OCI-LY7 (cell line): ENCODE measurements at places on chromosomes 13 and 19. TPM values are rescaled to one million over a fixed set of nuclear protein-coding genes. Genes with fewer than 3 reads are reported as not detected.
A peak's percentile ranks its signal among the peaks of the same experiment; 100 is the strongest.

GRCh38 chr19:20858218-20858617 is 64.8 kb upstream of the ZNF85 start:
- no peak for DNase-seq

DNA sequence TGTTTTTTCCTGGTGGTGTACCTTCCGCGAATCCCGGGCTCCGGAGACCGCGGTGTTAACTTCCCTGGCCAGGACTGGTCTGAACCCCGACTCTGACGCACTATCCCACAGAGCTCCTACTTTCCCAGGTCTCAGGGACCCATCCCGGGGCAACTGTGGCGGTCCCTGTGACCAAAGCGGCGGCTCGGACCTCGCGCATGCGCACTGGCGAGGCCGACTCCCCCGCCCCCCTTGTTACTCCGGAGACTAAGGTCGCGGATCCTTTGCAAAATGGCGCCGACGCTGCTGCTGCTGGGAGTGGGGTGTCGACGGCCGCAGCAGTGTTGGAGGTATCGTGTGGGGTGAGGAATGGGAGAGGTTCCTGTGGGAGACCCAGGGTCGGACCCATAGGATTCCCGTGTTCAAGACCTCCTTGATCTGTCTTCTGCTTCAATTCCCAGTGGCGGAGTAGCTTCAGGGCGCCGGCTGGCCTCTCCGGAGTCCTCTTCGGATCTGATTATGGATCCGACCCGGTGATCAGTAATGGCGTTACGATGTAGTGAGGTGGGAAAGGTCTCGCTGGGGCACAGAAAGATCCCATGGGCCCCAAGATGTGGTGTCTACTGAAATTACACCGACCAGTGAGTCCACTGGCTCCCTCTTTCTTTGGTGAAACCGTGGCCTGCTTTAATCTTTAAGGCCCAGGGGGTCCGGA is 66.6 kb upstream of the ZNF527 start:
- no peak for DNase-seq

- peak; percentile 83 for DNase-seq
Measured at GRCh38 chr19:10288662-10289166, 1.0 kb upstream of the ICAM5 start.

DNA sequence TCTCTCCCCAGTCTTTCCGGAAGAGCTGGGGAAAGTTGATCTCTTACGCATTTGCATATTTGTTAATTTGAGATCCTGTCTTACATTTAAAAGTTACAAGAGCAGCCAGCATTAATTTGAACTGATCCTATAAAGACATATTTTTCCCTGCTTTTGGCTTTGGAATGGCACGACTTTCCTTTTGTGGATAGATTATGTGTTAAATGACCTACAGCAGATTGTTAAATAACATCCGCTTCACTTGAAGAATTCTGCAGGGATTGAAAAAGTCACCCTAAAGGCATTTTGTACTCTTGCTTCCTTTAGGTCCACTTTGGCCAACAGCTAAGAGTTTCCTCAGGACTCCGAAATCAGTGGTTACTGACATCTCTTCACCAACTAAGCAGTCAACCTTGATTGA is 334.0 kb downstream of the TBC1D4 start:
- DNase-seq, result no peak

VSIG10L gene
- 1.6 and 2.3 TPM in 2 replicates for total RNA-seq

- DNase-seq, result no peak
Measured at GRCh38 chr13:41491436-41491835, 34.1 kb downstream of the RGCC start.

ZNF442 gene
- 0.76 and 0.77 TPM in 2 replicates for total RNA-seq

- no peak for DNase-seq
Measured at GRCh38 chr19:1955171-1956121, 14.5 kb downstream of the CSNK1G2 start.

DNA sequence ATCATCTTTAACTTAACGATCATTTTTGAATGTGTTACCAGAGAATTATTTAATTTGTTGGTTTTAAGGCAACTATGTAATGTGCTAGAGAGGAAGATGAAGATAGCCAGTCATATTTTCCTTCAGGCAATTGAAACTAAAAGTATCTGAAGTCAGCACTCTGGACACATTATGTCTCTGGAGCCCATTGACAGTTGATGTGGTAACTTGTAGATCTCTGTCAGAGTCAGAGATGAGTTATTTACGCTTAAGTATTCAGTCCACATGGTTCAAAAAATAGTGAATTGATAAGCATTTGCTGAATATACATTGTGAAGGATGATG is 2.1 kb downstream of the ZMYM2 start:
- no peak for DNase-seq

MCEMP1 gene
- not detected in 2 replicates for total RNA-seq

ZNF253 gene
- 36.8 and 39.1 TPM in 2 replicates for total RNA-seq

DNA sequence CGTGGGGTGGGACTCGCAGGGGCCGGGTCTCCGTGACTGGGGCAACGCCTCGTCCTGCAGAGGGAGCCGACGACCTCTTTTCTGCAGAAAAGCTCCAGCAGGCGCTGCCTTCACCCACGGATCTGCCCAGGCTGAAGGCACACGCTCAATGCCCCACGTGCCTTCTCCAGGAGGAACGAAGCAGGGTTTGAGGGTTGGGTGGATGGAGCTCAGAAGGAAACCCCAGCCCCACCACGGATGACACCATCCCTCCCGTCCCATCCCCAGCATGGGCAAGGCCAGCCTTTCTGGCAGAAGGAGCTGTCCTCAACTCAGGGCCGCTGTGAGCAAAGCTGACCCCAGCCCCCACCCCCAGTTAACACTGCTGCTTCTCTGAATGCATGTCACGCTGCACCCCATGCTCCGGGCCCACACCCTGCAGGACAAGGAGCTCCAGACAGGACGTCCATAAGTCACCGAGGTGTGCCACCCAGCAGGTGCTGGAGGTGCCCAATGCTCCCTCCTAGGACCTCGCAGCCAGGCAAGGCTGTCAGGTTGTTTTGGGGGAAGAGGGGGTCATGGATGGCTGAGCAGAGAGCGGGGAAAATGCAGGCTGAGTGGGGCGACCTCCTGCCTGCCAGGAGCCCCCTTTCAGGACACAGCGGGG is 7.4 kb downstream of the C19orf25 start:
- DNase-seq, result peak; percentile 38

ERICH6B gene
- total RNA-seq, result not detected in 2 replicates

DNA sequence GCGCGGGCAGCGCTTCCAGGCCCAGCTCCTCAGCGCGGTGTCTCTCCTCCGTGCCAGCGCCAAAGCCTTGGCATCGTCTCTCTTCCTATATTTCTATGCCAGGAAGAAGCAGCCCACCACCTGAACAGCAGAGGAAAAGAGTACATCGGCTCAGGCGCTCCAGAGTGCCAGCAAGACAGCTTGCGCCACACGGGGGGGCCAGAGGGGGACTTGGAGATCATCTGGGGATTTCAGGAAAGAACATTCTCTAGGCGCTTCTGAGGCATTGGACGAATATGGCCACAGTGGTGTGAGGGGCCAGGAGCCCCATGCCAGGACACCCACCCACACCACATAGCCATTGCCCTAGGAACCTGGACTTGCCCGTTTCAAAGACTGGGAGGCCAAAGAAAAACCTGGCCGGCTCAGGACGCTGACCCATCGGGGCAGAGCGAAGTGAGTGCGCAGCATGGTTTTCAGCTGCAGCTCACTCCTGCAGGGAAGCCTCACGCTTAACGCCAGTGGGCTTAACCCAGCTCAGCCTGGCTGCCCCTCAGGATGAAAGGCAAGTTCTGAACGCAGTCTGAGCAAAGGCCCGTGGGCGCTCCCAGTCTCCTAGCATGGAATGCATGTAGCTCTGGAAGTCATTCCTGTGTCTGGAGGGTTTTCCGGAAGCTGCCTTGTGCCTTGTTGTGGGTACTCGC is 62.1 kb downstream of the GGACT start:
- no peak for DNase-seq

DNA sequence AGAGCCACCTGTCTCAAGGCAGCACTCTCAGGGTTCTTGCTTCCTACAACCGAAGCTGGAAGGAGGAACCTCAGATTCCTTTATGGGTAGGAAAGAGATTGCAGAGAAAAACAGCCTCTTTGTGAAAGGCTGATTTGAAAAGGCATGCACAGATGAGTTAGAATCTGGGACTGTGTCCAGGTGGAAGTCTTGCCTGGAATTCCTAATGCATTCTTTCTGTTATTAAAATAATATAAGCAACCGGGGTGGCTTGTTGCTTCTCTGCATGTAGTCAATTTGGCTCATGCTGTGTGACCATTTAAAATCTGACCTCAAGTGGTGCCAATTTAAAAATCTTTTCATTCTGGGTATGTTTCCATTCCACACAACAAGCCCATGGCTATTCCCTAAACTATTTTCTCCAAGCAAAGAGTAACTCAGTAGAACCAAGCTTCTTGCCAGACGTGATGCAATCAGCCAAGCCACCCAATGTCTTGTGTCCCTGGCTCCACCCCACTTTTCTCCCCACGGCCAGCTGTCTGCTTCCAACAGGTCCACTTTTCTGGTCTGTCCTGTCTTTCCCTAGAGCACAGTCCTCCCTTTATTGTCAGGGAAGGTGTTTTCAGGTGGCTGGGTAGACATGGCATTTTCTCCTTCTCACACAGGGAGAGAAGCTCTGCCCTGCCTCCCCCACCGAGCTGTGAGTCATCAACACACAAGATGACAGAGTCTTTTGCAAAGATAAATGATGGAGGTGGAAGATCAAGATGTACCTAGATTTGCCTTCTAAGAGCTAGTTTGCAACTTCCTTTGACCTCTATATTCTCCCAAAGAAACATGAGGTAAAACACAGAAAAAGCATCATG is 394.3 kb downstream of the FOXO1 start:
- DNase-seq, result no peak

GRCh38 chr19:55681131-55682092 is 6.4 kb downstream of the EPN1 start:
- DNase-seq, result no peak

GRCh38 chr19:33376941-33377557 is 3.5 kb downstream of the CEBPG start:
- no peak for DNase-seq

DNA sequence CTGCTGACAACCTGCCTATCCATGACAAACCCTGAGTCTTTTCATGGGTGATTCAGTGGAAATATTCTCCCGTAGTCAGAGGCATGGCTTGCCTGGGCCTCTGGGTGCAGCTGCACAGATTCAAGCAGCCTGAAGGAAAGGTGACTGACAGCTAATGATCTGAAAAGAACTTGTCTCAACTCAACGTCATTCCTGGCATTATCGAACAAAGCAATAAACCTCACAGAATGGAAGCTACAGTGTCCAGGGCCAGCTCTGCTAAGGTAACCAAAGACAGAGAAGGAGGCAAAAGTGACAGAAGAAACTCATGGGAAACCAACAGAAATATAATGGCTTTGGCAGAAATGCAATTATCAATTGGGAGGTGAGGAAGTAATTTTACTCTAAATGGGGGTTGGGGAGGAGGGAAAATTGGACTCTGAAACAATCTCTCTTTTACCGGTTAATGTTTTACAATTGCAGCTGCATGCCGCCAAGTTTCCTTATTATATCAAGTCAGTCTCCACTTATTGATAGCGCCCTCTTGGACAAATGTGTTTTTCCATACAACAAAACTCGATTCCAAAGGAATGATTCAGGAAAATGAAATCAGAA is 12.9 kb downstream of the STARD13 start:
- DNase-seq, result no peak

RFPL4AL1 gene
- total RNA-seq, result not detected in 2 replicates
